Activated naive CD4-positive, alpha-beta T cell (primary cell): ENCODE measurements at places on chromosomes 6 and 20.

DNA sequence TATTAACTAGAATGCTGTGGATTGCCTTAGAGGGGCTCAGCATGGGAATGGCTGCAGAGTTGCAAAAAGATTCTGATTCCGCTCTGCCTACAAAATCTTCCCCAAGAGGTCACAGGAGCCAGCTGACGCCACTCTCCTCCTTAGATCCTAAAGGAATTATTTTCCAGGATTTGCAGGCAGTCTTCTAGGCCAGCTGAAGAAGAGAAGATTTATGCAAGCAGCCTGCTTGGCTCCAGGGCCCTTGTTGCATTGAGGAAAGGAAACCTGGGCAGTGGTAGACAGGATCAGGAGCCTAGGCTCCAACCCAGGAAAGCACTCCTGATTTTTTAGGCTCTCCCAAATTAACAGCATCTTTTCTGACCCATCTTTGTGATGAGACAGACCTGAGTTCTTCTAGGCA lies 245.8 kb downstream of the PKHD1 start:
- DNase-seq = no peak

- DNase-seq = no peak
These were observed 20.3 kb upstream of the SYNDIG1 start for GRCh38 chr20:24449026-24449720.

GRCh38 chr6:125104425-125104824 lies 49.1 kb upstream of the TPD52L1 start:
- DNase-seq = no peak

- DNase-seq = no peak
These were observed 244.1 kb upstream of the QKI start for GRCh38 chr6:163170294-163170883.

GRCh38 chr6:159691133-159691962 lies 1.7 kb downstream of the SOD2 start:
- DNase-seq = no peak

GRCh38 chr6:6699741-6700367 lies 111.3 kb downstream of the LY86 start:
- DNase-seq = no peak

DNA sequence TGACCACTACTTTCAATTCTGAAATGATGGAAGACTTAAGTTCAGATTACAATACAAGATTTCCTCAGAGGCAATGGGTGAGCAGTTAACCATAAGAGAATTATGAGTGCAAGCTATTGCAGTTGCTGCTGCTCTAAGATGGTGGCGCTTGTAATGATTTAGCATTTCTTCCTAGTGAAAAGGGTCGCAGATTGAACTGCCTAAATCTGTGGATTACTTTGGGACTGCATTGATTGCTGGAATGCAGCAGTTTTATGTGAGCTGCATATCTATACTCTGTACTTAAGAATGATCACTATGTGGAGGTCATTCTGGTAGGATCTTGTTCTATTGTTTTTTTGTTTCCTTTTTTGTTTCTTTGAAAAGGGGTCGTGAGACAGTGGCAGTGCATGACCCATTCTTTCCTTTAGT lies 5.3 kb downstream of the SCAF8 start:
- no peak for DNase-seq

GRCh38 chr20:35120012-35120701 lies 27.0 kb downstream of the EDEM2 start:
- no peak for DNase-seq

DNA sequence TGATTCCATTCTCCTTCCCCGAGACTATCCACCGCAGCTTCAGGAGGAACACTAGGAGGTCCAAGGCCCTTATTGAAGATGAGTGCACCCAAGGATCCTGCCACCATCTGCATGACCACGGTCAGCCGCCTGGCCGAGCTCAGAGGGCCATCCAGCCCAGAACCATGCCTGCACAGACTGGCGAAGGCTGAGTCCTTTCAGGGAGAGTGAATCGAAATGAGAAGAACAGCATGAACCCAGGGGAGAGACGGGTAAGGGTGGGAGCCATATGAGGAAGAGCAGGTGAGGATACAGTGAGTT lies 26.3 kb downstream of the SERPINB6 start:
- no peak for DNase-seq

- peak; percentile 38 for DNase-seq
These were observed 55.0 kb downstream of the TRIM38 start for GRCh38 chr6:26017632-26017966.

DNA sequence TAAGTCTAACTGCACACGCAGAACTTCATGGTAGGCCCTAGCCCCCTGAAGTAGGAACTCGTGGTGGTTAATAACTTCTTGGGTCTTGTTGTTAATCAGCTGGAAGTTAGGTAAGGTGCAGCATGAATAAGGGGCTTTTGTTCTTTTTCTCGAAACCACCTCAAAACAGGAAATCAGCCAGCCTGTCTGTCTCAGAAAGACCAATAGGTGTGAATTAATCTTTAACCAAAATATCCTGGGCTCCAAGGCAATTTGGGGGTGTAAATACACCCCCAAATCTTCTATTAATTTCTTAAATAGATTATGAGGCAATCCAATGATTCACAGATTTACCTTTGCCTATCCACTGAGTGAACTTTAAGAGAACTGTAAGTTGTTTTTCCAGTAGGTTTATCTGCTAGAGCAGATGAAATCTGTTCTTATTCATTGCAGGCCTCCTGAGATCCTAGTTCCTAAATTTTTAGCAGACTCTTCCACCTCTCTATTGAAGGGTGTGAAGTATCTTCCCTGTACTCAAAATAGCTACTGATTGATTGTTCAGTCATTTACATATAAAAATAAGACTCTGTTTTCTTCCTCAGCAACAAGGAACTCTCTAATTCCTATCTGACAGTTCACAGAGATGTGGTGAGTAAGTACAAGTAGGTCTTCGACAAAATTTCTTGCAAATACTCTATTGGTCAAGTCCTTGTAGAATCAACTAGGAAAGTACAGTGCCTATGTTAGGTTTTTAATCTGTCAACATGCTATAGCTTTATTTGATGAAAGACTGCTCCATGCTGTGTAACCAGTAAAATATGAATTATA lies 427.1 kb upstream of the NOX3 start:
- no peak for DNase-seq

DNA sequence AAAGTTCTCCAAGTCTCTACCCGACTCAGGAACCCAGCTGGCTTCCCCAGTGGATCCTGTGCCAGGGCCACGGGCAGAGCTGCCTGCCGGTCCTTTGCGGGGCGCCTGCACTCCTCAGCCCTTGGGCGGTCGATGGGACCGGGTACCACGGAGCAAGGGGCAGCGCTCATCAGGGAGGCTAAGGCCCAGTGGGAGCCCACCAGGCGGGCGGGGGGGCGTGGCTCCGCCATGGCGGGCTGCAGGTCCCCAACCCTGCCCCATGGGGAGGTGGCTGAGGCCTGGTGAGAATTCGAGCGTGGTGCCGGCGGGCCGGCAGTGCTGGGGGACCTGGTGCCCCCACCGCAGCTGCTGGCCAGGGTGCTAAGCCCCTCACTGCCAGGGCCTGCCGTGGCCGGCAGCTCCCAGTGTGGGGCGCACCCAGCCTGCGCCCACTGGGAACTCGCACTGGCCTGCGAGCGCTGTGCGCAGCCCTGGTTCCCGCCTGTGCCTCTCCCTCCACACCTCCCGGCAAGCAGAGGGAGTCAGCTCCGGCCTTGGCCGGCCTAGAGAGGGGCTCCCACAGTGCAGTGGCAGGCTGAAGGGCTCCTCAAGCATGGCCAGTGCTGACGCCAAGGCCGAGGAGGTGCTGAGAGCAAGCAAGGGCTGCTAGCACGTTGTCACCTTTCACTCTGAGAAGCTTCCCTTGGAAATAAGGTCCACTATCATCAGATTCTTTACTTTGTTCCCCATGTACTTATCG lies 14.8 kb upstream of the ELOVL5 start:
- no peak for DNase-seq

GRCh38 chr6:122555561-122555960 lies 54.6 kb upstream of the PKIB start:
- DNase-seq = no peak

DNA sequence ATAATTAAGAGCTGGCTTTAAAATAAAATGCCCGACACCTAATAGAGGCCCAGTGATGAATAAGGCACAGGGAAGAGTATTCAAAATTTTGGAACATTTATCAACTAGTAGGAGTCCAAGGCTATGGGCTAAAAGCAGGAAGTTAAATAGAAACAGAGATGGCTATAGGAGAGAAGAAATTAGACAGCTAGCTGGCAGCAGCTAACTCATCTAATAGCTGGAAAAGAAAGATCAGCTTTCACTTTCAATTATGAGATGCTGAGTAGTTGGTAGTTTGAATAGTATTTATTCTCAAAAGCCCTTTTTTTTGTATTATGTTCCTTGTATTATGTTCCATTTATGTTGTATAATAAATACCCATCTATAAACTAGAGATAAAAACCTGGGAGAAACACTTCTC lies 215.7 kb downstream of the SLC35F1 start:
- no peak for DNase-seq

DNA sequence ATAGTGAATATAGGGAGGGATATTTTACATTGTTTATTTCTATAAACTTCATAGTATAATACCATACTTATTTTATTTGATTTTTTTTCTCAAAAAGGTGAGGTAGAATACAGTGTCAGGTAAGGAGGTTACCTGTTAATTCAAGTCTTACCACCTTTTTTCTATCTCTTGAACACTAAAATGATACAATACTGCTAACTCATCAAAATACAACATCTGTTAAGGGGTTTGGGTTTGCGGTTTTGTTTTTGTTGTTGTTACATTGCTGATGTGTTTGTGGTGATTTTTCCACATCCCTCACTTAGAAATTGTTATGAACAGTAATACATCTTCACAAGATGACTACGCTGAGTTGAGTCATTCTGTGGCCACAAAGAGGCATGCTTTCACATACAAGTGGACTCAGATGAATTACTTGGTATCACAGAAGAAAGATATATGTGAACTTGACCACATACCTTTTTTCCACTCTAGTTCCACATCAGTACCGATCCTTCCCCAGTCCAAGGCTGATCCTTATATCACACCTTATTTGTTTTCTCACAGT lies 139.4 kb upstream of the ID4 start:
- DNase-seq = no peak

DNA sequence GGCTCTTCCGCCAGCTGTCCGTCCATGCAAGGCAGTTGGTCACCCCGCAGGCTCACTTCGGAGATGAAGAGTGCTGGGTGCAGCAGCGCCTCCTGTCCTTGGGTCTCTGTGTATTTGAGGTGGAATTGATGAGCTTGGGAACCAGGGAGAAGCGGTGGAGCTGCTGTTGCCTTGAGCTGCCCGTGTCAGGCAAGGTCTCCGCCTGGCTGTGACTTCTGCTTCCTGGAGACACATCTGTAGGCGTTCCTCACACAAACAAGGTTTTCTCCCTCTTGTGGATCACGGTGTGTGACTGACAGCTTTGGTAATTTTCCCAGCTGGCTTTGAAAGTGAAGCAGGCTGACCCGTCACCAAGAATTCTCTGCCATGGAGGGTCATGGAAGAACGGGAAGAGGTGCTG lies 2.5 kb upstream of the SLC17A9 start:
- DNase-seq = no peak

DNA sequence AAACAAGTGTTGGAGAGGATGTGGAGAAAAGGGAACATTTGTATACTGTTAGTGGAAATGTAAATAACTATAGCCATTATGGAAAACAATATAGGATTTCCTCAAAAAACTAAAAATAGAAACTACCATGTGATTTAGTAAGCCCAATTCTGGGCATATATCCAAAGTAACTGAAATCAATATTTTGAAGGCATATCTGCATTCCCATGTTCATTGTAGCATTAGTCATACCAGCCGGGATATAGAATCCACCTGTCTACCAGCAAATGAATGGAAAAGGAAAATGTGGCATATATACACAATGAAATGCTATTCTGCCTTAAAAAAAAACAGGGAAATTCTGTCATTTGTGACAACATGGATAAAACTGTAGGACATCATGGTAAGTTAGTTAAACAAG lies 15.3 kb upstream of the C6orf58 start:
- DNase-seq = no peak

- DNase-seq = no peak
These were observed 526.8 kb downstream of the CD109 start for GRCh38 chr6:74222768-74223333.

GRCh38 chr6:80468398-80468797 lies 361.9 kb downstream of the BCKDHB start:
- DNase-seq = no peak

- no peak for DNase-seq
These were observed 26.7 kb upstream of the TTPAL start for GRCh38 chr20:44448753-44449546.

GRCh38 chr6:30618270-30618797 lies 694 bp downstream of the MRPS18B start:
- no peak for DNase-seq

DNA sequence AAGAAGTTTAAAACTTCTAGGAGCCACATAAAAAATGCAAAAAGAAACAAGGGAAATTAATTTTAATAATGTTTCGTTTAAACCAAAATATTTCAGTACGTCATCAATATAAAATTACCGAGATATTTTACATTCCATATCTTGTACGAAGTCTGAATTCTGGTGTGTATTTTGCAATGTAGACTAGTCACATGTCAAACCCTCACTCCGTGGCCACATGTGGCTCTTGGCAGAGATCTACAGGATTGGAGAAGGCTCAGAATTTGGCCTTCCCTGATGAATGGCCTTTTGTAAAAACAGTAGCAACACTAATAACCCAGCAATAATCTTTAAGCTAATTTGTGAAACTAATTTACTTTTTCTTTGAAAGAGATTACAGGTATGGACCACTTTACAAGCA lies 217.1 kb downstream of the PRL start:
- no peak for DNase-seq

- no peak for DNase-seq
These were observed 155.5 kb downstream of the PRL start for GRCh38 chr6:22141241-22141745.

- DNase-seq = no peak
These were observed 90.4 kb downstream of the YTHDF1 start for GRCh38 chr20:63125581-63125837.

DNA sequence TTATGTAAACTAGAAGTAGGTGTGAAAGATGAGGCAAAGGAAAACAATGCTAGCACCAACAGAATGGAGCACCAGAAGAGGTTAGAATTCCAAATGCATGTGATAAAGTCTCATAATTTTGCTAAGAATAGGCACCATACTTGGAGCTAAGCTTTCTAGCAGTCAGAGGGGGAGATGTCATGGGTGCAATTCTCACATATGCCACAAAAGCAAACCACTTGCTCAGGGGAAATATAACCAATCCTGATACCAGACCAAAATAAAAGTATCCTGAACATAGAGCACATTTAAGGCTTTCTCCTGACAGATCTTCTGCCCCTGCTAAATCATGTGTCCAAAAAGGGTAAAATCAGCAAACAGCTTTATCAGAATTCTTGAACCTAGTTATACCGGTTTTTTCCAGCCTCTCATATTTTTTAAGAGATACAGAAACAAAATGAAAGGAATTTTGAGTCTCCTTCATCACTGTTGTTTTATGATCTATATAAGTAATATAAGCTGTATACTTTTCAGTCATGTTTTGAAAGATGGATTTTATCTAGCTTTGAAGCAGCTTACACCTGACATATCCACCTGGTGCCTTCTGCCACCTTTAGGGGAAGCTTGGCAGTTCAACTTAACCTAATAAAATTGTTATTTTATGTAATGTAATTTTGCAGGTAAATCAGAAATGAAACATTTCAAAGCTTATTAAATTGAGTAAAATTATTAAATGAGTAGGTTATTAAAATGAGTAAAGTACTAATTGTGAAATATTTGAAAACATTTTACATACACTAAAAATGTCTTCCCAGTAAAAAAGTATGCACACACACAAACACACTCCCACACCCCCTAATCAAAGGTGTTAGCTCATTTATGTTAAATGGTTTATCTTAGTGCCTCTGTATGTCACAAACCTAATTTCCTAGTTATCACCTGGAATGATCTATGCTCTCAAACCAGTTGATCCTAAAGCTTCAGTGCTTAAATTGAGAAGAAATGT lies 2.8 kb downstream of the SPO11 start:
- no peak for DNase-seq

- DNase-seq = no peak
These were observed 2.8 kb upstream of the MAS1L start for GRCh38 chr6:29490552-29490951.
